ENCODE measurements at places on chromosomes 3 and 15.

DNA sequence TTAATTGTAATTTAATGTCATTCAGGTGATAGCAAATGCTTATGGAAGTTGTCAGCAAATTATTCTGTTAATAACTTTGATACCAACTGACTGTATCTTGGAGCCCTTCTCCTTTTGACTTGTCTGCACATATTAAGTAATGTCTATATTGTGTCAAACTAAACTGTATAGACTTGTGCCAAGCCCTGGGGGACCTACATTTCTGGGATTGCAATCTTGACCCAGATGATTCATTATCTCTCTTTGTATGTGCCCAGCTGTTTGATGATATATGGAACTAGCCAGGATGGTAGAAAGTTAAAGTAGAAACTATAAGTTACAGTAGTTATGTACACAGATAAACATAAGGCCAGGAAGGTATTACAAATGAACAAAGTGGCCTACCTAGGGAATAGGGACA lies 402.8 kb upstream of the RARB start:
- H3K27ac ChIP-seq: no peak overlapping the region
- no peaks in the 10 kb centered on the region for H3K36me3 ChIP-seq
- no peaks in the 10 kb centered on the region for H3K27me3 ChIP-seq

DNA sequence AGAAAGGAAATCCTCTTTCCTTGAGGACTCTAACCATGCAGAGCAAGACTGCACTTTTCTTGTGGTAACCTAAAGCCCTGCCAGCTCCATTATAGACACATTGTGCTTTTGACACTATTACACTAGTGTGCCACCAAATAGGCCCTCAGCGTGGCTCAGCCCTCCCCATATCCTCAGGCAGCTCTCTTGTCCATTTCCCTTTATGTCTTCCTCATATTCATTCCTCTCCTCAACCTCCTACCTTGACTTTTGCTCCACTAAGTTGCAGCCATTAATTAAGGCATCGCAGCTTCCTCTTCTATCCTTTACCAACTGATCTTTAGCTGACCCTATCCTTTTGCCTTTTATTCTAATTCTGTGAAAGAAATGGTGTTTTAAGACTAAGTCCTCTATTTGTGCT lies 3.7 kb downstream of the ATG7 start:
- H3K27ac ChIP-seq: no peak overlapping the region
- H3K4me3 ChIP-seq: no peak overlapping the region
- no peak for DNase-seq
- peaks cover 8% of the 10 kb centered on the region for H3K4me1 ChIP-seq

- H3K4me1 ChIP-seq: peaks cover 5% of the 10 kb centered on the region
- no peak for DNase-seq
- no peak overlapping the region for H3K4me3 ChIP-seq
Observed at GRCh38 chr3:177491296-177492032, 294.2 kb upstream of the TBL1XR1 start.

GRCh38 chr3:141039589-141039988 lies 11.6 kb upstream of the SPSB4 start:
- H3K27ac ChIP-seq: no peak overlapping the region
- no peaks in the 10 kb centered on the region for H3K27me3 ChIP-seq
- H3K36me3 ChIP-seq: no peaks in the 10 kb centered on the region
- no peaks in the 10 kb centered on the region for H3K4me1 ChIP-seq

DNA sequence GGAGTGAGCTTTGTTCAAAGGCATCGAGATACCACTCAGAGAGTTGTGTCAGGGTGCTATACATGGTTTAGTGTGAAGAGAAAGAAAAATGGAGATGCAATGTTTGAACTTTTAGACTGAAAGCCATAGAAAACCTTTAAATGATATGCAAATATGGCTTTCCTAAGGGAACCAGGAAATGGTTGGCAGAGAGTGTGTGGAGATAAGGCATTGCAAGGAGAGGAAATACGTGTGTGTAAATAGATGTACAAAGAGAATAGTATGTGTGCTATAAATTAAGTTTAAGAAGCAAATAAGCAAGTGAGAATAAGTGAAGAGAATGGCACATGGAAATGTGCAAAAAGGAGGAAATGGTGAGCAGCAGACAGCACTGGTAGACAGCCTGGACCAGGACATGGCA lies 198.1 kb downstream of the SLC9A9 start:
- H3K4me3 ChIP-seq: no peak overlapping the region
- no peak overlapping the region for H3K27ac ChIP-seq
- DNase-seq: no peak
- no peaks in the 10 kb centered on the region for H3K36me3 ChIP-seq
- no peaks in the 10 kb centered on the region for H3K4me1 ChIP-seq

DNA sequence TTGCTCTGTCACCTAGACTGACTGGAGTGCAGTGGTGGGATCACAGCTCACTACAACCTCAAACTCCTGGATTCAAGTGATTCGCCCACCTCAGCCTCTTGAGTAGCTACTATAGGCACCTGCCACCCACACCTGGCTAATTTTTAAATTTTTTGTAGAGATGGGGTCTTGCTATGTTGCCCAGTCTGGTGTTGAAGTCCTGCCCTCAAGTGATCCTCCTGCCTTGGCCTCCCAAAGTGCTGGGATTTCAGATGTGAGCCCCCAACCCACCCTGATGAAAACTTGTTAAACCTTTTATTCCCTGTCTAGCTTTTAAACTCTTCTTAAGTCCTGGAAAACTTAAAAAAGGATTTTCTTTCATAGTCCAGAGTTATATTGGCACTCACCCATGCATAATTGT lies 2.6 kb downstream of the ECT2 start:
- H3K27ac ChIP-seq: no peak overlapping the region
- H3K4me1 ChIP-seq: peaks cover 12% of the 10 kb centered on the region
- H3K27me3 ChIP-seq: no peaks in the 10 kb centered on the region
- no peak for DNase-seq

DNA sequence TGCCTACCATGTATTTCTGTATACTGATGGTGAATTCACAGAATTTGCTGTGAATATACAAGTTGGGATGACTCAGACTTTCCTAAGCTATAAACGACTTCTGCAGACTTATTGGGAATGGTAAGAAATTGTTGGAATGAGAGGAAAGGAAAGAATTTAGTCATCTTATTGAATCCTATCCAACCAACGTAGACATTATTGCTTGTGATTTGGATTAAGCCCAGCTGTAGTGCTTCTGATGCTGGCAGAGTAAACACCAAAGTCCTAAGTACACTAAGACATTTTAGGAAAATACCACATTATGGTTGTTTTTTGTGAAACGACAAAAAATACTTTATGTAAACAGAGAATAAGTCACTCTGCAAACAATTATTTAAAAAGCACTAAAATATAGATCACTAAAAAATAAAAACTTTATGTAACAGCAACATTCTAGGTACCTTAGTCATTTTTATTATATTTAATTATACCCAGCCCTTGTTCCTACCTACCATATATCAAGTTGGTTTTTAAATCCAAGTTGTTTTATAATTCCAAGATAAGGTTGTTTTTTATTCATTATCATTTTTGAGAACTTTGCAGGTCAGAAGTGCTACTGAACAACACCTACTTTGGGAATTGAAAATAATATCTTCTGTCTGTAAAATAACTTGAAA lies 99.2 kb upstream of the MLF1 start:
- DNase-seq: no peak
- no peaks in the 10 kb centered on the region for H3K27me3 ChIP-seq
- H3K4me3 ChIP-seq: no peak overlapping the region
- no peaks in the 10 kb centered on the region for H3K36me3 ChIP-seq
- H3K27ac ChIP-seq: no peak overlapping the region

DNA sequence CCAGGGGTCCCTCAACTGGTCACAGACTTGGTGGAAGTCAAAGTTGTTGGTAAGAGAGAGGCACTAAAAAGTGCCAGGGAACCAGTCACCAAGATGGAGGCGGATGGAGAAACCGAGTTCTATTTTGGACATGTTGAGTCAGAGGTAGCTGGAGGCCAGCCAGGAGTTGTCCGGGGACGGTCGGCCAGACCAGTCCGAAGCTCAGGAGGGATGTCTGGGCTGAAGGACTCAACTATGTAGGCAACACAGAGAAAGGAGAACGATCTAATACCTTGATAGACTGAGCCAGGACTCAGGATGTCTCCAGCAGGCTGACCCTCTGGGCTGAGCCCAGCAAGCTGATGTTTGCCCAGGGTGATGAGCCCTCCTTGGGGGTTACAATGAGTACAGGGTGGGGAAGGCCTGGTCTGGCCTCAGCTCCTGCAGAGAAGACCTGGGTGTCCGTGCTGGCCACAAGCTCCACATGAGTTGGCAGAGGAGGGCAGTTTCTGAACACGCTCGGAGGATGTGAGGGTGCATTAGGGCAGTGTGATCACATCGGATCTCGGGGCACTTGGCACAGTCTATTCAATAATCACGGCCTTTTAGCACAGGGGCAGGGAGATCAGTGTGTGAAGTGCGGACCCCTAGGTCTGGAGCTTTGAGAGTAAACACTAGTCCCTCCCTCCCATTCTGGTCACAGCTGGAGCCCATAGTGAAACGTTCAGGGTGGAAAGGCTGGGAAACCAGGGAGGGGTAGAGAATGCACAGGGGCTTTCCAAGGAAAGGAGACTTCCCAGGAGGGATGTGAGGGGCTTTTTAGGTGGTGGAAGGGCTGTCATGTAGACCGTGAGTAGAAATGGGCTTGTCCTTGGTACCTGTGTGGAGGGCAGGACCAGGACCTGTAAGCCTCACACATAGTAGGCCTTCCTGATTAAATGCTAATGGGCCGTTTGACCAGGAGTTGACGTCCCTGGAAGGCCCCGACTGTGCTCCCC lies 111.9 kb downstream of the ETFA start:
- no peak overlapping the region for H3K27ac ChIP-seq
- no peak for DNase-seq
- peaks cover 12% of the 10 kb centered on the region for H3K4me1 ChIP-seq
- no peak overlapping the region for H3K4me3 ChIP-seq

GRCh38 chr3:99545941-99546580 lies 92.3 kb upstream of the COL8A1 start:
- H3K4me3 ChIP-seq: no peak overlapping the region
- no peak for DNase-seq
- H3K27me3 ChIP-seq: no peaks in the 10 kb centered on the region
- no peak overlapping the region for H3K27ac ChIP-seq

- no peaks in the 10 kb centered on the region for H3K36me3 ChIP-seq
- no peak for DNase-seq
- no peaks in the 10 kb centered on the region for H3K27me3 ChIP-seq
- H3K27ac ChIP-seq: no peak overlapping the region
- no peak overlapping the region for H3K4me3 ChIP-seq
- no peaks in the 10 kb centered on the region for H3K4me1 ChIP-seq
Observed at GRCh38 chr15:79394231-79394630, 37.9 kb upstream of the MINAR1 start.

GRCh38 chr3:43638594-43639447 lies 17.0 kb upstream of the ANO10 start:
- H3K27me3 ChIP-seq: no peaks in the 10 kb centered on the region
- H3K4me1 ChIP-seq: no peaks in the 10 kb centered on the region

GRCh38 chr3:142904639-142905436 lies 16.0 kb upstream of the PCOLCE2 start:
- H3K4me3 ChIP-seq: no peak overlapping the region
- no peak overlapping the region for H3K27ac ChIP-seq
- peaks cover 19% of the 10 kb centered on the region for H3K4me1 ChIP-seq
- DNase-seq: peak; percentile 20

DNA sequence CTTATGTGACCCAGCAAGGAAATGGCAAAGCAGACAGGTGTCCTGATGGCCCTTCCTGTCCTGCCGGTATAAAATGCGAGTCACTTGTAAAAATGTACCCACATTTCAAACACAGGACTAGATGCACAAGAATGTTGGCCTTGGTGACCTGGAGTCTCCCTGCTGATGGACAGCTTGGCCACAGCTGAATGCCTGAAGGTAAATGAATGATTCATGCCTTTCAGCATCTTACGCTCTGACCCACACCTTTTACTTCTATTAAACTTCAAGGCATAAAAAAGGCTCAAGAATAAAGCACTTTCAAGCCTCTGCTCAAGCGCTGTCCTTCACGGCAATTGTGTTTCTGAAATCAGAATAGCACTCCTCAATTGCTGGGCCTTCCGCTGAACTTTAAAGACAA lies 228.0 kb upstream of the SLCO3A1 start:
- peaks cover 45% of the 10 kb centered on the region for H3K4me1 ChIP-seq
- peak overlapping the region; percentile 53 for H3K27ac ChIP-seq
- H3K27me3 ChIP-seq: no peaks in the 10 kb centered on the region
- H3K36me3 ChIP-seq: no peaks in the 10 kb centered on the region
- peak; percentile 23 for DNase-seq
